ENCODE measurements at places on chromosomes 11 and 22.

DNA sequence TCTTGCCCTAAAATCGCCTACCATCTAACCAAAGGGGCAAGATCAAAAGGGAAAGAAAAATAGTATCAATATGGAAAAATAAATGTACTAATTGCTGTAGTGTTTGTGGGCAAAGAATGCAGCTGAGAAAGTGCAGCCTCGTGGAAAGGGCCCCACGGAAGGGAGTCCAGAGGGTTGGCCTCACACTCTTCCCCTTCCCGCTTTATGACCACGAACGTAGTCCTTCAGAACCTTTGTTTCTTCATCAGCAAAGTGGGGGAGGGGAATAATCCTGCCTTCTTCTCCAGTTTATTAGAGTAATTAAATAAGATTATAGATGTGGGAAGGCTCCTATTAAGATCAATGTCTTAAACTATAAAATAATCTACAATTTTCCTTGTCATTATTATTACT lies 41.0 kb downstream of the FLI1 start:
- DNase-seq: no peak

DNA sequence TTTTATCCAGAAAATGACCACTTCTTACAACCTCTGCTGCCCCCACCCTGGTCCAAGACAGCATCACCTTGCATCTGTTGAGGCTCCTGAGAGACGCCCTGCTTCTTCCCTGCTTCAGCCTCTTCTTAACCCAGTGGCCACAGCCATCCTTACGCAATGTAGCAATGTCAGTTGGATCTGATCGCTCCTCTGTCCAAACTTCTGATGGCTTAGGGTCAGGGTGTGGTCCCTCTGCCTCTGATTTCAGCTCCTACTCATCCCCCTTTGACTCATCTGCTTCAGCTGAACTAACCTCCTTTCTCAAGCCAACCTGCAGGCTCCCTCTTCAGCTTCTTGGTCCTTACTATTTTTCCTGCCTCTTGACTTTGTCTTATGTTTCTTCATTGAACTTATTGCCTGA lies 280.8 kb downstream of the KIRREL3 start:
- DNase-seq: no peak

DNA sequence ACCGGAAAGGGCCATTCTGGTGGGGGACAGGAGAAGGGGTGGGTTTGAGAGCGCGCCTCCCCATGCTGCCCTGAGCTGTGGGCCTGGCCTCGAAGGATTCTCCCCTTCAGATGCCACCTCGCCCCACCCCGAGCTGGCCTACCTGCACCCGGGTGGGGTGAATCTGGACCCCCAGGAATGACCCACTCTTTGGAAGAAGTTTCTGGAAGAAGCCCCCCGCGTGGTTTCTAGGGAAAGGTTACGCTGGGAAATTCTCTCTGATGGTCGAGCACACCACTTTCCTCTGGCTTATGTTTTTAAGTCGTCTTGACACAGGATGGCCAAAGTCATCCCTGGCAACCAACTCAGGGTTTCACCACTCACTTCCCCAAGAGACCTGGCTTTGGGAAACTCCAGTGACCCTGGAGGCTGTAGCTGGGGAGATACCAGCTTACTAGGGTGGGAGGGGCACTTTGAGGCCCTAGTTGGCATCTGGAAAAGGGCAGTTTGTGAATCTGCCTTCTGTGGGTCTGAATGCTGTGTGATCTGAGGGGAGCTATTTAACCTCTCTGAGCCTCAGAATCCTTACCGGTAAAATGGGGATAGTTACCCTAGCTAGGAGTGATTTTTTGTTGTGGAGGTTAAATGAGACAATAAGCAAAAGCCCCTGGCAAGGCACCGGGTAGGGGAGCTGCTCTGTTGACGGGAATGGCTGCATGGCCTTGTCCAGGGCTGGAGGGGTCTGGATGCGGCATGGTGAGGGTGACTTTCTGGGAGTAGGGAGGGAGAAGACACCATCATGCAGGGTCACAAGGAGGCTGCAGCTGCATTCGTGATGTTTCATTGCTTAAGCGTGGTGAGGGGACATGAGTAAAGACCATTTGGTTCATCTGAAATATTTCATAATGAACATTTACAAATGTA lies 45.3 kb upstream of the ACCSL start:
- no peak for DNase-seq

GRCh38 chr22:29638678-29639077 lies 35.2 kb downstream of the NF2 start:
- no peak for DNase-seq

DNA sequence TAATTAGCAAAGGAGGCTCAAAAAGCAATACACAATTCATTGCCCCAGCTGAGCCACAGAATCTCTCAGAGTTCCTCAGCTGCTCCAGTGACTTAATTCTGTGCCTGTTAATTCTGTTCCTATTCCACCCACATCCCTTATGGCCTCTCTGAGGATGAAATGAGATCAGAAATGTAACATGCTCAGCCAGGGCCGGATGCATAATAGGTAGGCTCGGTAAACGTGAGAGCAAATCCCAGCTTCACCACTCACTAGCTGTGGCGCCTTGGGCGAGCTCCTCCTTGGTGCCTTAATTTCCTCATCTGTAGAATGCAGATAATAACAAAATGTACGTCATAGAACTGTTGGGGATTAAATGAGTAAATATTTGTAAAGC lies 42.8 kb upstream of the DKK3 start:
- DNase-seq: no peak

- no peak for DNase-seq
Observed at GRCh38 chr22:44479662-44480061, 18.4 kb downstream of the RTL6 start.

DNA sequence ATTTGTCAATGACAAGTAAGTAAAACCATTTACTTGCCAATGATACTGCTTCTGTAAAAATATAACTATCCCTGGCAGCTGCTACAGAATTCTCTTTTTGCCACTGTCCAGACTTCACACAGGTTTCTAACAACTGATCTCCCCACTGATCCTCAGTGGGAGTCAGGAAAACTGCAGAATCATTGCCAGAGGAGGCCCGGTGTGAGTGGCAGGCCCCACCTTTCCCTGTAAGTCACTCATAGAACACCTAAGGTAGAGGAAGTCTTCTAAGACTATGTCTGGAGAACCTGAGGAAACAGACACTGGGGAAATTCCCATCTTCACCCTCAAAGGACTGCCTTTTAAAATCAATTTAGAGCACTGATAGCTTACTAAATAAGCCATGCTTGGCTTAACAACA lies 66.3 kb downstream of the ZC3H12C start:
- no peak for DNase-seq

GRCh38 chr11:121108413-121108812 lies 7.4 kb downstream of the TECTA start:
- DNase-seq: no peak

GRCh38 chr11:47215366-47215910 lies 664 bp downstream of the DDB2 start:
- DNase-seq: peak; percentile 20

GRCh38 chr22:20155330-20156041 lies 4.6 kb upstream of the CCDC188 start:
- DNase-seq: no peak

- DNase-seq: no peak
Observed at GRCh38 chr22:20128902-20129746, 2.5 kb upstream of the ZDHHC8 start.

DNA sequence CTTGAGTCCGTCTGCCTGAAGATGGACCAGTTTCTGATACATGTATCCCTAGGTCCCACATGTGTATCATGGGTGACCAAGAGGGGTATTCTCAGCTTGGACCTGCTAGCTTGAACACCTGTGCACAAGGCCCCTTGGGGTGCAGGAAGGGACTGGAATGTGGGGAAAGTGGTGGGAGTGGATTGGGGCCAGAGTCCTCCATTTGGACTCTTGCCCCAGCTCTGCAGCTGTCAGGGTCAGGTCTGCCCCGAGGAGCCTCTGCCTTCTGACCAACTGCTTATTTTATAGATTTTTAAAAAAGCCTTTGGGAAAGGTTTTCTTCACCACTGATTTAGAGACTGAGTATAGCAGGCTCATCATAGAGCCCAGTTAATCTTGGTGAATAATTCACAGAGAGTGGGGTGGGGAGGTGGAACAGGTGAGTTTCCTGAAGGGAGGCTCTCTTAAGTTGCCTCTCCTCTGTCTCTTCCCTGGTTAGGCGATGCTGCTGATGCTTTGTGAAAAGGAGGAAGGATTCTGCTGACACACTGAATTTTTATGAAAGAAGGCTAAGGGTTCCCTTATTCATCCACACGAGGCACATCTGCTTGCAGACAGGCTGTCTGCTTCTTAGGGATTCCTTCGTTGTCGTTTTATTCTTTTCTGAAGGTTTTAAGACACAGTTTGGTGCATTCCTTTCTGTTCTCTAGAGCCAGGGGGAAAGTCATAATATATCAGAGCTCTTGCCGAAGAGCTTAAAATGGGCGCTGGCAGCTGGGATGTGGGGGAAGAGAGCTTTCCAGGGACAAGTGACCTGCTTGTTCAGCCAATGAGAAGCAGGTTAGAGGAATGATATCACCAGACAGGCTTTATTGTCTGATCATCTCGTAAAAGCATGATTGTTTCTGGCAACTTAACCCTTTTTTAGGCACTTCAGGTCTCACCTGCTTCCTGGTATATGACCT lies 19.9 kb downstream of the TRIM44 start:
- DNase-seq: no peak

DNA sequence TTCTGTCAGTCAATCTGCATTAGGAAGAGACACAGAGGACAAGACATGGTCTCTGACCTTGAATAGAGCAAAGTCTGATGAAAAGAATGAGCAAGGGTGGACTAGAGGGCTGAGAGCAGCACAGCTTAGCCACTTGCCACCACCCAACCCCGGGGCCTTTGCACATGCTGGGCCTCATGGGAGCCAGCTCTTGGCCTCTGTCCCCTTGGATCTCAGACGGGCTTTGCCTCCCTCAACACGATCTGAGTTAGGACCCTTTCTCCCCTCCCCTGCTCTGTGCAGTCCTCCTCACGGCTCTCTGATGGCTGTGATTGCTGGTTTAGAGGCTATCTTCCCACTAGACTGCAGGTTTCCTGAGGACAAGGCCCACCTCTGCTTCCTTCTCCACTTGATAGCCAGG lies 131.6 kb upstream of the B3GAT1 start:
- no peak for DNase-seq

DNA sequence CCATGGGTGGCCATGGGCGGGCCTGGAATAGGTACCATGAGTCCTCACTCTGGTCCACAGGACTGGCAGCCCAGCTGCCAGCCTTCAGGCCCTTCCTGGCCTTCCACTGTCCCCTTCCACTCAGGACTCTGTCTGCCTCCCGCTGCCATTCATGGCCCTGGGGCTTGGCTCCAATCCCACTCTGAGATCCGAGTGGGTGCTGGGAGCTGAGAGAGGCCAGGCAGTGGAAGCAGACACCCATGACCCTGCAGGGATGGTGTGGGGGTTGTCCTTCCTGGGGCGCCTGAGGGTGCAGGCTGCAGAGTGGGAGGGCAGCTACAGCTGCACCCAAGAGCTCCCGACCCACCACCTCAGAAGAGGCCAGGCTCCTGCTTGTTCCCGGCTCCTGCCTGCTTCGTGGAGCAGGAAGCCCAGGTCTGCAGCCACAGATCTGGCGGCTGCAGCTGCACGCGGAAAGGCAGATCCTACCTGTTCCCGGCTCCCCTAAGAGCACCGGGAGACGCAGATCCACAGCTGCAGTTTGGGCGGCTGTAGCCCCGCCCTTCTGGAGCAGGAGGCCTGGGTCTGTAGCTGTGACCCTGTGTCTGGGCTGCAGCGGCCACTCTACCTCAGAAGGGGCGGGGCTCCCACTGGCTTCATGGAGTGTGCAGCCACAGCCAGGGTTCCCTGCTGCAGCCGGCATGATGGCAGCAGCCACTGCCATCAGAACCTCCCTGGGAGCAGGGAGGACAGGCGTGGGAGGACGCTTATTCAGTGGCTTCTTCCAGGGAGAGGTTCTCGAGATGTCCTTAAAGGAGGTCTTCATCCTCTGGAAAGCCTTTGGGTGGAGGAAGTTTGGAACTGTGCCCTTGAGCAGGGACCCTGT lies 27.5 kb downstream of the IGHMBP2 start:
- no peak for DNase-seq

- DNase-seq: peak; percentile 82
Observed at GRCh38 chr22:46684706-46685105, 53.3 kb downstream of the CERK start.

- DNase-seq: no peak
Observed at GRCh38 chr11:75428989-75429640, 3.9 kb downstream of the KLHL35 start.

Data from GM13976 (cell line).